Pericardium fibroblast (primary cell): ENCODE measurements at places on chromosomes 12 and 14. TPM values are rescaled to one million over a fixed set of nuclear protein-coding genes. Genes with fewer than 3 reads are reported as not detected.

The OR4L1 gene
- total RNA-seq: not detected in 2 replicates

The TMBIM4 gene
- 79.2 and 127 TPM in 2 replicates for total RNA-seq

The RND1 gene
- total RNA-seq: 0.17 TPM in 1 of 2 replicates, not detected in the other

The PROX2 gene
- total RNA-seq: not detected in 2 replicates

The TMPRSS12 gene
- not detected in 2 replicates for total RNA-seq

The SOAT2 gene
- 0.12 TPM in 1 of 2 replicates, not detected in the other for total RNA-seq

The HOXC12 gene
- total RNA-seq: not detected in 2 replicates

The NUP37 gene
- 19.0 and 21.4 TPM in 2 replicates for total RNA-seq

The RNASE1 gene
- total RNA-seq: 1.3 TPM in 1 of 2 replicates, not detected in the other

The ATXN2 gene
- 14.2 and 20.9 TPM in 2 replicates for total RNA-seq

The LRRIQ1 gene
- 0.85 TPM in 1 of 2 replicates, not detected in the other for total RNA-seq

The SLC25A21 gene
- not detected in 2 replicates for total RNA-seq

The VSX2 gene
- not detected in 2 replicates for total RNA-seq

The PLA2G1B gene
- total RNA-seq: not detected in 2 replicates

The C1R gene
- 586 and 850 TPM in 2 replicates for total RNA-seq

The NTN4 gene
- 4.2 and 14.4 TPM in 2 replicates for total RNA-seq

The MYO1A gene
- total RNA-seq: not detected in 2 replicates

The KRT73 gene
- not detected in 2 replicates for total RNA-seq

The ZBTB42 gene
- 3.2 and 3.9 TPM in 2 replicates for total RNA-seq

The PIK3C2G gene
- total RNA-seq: not detected in 2 replicates

The PLD4 gene
- total RNA-seq: under 0.01 TPM in 1 of 2 replicates, not detected in the other

The GZMH gene
- total RNA-seq: not detected in 2 replicates

The PZP gene
- total RNA-seq: not detected in 2 replicates

The NOC4L gene
- 9.0 and 12.1 TPM in 2 replicates for total RNA-seq

The ANO4 gene
- 4.0 and 4.4 TPM in 2 replicates for total RNA-seq

The KLHL33 gene
- 0.09 and 0.12 TPM in 2 replicates for total RNA-seq

The GYS2 gene
- total RNA-seq: not detected in 2 replicates

The GPRC5A gene
- 8.1 and 14.6 TPM in 2 replicates for total RNA-seq

The RXYLT1 gene
- 11.0 and 16.9 TPM in 2 replicates for total RNA-seq

The TAPBPL gene
- 7.9 and 10.9 TPM in 2 replicates for total RNA-seq

The ARL1 gene
- 52.4 and 55.5 TPM in 2 replicates for total RNA-seq

The GRIN2B gene
- total RNA-seq: not detected in 2 replicates

The B4GALNT3 gene
- under 0.01 TPM in 1 of 2 replicates, not detected in the other for total RNA-seq

The SERPINA6 gene
- not detected in 2 replicates for total RNA-seq

The OAS3 gene
- total RNA-seq: 3.2 and 5.6 TPM in 2 replicates

The DIO3 gene
- total RNA-seq: not detected in 2 replicates

The FZD10 gene
- total RNA-seq: 0.17 TPM in 1 of 2 replicates, not detected in the other

The KLHDC1 gene
- 1.2 and 1.6 TPM in 2 replicates for total RNA-seq

The TRHDE gene
- 1.4 TPM in 1 of 2 replicates, not detected in the other for total RNA-seq

The GPRC5D gene
- not detected in 2 replicates for total RNA-seq

The HCAR1 gene
- total RNA-seq: 0.23 and 2.0 TPM in 2 replicates

The GPD1 gene
- total RNA-seq: 1.3 and 2.5 TPM in 2 replicates

The SYCP3 gene
- total RNA-seq: not detected in 2 replicates

The IAPP gene
- total RNA-seq: not detected in 2 replicates

The MGST1 gene
- 284 and 288 TPM in 2 replicates for total RNA-seq

The HOXC4 gene
- total RNA-seq: 0.82 and 3.5 TPM in 2 replicates

The NXPH4 gene
- total RNA-seq: 12.1 and 14.1 TPM in 2 replicates

The CLEC9A gene
- not detected in 2 replicates for total RNA-seq

The LPAR5 gene
- total RNA-seq: 3.6 TPM in 1 of 2 replicates, not detected in the other

The PDE3A gene
- 3.4 and 3.7 TPM in 2 replicates for total RNA-seq

The CDKN3 gene
- 6.2 and 13.0 TPM in 2 replicates for total RNA-seq

The KRT75 gene
- not detected in 2 replicates for total RNA-seq

The MYF5 gene
- total RNA-seq: not detected in 2 replicates

The LMNTD1 gene
- total RNA-seq: not detected in 2 replicates

The ZC2HC1C gene
- 2.5 TPM in 1 of 2 replicates, not detected in the other for total RNA-seq
